ENCODE measurements at places on chromosomes 6 and 20.

DNA sequence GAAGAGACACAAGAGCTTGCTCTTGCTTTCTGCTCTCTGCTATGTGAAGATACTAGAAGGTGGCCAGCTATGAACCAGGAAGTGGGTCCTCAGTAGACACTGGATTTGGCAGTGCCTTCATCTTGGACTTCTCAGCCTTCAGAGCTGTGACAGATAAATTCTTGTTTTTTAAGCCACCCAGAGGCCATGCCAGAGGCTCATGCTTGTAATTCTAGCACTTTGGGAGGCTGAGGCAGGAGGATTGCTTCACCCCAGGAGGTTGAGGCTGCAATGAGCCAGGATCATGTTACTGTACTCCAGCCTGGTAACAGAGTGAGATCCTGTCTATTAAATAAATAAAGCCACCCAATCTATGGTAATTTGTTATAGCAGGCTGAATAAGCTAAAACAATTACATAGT, 185.5 kb upstream of the SALL4 start:
- no peak for DNase-seq

DNA sequence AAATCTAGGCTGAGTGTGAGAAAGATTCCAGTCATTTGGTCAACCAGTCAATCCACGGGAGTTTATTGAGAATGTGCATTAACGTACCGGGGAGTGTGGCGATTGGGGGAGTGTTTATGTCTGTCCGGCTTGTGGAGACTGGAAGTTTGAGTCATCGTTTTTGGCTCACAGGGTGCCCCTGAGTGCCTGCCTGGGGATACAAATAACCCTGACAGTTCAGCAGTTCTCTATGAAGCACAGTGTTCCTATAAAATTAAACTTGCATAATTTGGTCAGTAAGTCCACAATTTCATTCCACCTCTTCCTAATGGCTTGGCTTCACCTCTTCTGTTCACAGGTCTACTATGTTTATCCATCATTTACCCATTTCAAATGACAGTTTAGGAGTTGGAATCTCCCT, 72.6 kb upstream of the PLEKHG1 start:
- no peak for DNase-seq

GRCh38 chr6:5645328-5646290, 361.1 kb downstream of the NRN1 start:
- DNase-seq = no peak

- no peak for DNase-seq
Measured at GRCh38 chr20:20743511-20744169, 31.2 kb upstream of the RALGAPA2 start.

DNA sequence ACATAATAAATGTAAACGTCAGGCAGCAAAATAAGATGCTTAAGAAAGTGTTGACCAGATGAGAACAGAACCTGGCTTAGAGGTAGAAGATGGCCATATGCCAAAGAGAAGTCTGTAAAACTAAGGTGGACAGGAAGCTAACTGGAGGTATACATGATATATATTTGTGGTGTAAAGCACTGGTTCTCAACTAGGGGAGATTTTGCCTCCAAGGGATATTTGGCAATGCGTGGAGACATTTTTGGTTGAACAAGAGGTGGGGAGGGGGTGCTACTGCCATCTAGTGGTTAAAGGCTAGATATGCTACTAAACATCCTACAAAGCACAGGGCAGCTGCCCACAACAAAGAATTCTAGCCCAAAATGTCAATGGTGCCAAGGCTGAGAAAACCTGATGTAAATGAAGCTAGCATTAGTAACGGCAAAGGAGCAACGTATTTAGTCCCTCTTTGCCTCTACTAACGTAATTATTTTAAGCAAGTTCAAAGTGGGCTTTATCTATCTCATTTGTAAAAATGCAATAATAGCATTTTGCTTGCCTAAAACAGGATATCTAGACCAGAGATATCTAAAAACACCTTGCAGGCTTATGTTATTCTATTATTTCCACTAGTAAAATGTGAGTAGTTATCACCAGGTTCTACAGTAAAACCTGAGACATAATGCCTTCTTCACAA, 182.6 kb downstream of the RNGTT start:
- DNase-seq = peak; percentile 9

DNA sequence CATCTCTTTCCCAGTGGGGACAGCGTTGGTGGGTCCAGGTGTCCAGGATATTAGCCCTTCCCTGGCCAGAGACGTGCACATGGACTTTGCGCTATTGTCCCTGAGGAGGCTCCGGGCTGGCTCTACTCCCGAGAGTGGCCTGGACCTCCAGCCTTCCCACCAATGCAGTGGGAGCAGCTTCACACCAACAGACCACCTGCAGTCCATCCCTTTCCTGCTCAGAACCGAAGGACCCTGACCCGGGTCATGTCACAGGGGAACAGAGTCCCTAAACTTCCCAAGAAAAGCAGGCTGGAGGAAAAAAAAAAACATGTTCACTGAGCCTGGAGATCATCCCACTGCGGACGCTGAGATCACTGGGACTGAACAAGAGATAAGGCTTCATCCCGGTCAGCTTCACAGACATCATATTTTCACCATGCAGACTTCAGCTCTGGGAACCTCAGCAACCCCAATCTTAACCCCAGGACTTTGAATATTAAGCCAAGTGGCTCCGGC, 18.3 kb downstream of the ZMYND8 start:
- DNase-seq = no peak

GRCh38 chr6:90135667-90136066, 161.0 kb downstream of the BACH2 start:
- no peak for DNase-seq

- DNase-seq = no peak
Measured at GRCh38 chr6:30684386-30685156, 1.9 kb downstream of the PPP1R18 start.
